DMS 273 treated with DMSO at 0.1 percent for 48 hours (cell line): ENCODE measurements at places on chromosomes 7 and 10.

DNA sequence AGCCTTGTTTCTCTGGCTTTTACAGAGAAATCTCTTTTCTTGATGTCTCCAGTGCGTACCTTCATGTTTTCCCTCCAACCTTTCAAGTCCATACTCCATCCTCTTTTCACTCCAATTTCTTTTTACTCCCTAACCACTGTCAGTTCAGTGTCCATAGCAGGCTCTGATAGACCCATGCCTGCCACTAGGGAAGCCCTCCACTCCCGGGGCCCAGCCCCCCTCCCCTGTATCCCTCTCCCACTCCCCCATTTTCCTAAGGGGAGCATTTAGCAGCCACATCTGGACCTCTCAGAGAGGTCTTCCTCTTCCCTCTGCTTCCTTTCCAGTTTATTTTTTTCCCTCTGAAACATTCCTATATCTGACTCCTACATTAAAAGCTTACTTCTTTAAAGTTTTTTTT is 33.1 kb downstream of the DENND11 start:
- no peak for DNase-seq

- DNase-seq: no peak
Observed at GRCh38 chr10:73926152-73926764, 15.3 kb downstream of the PLAU start.

GRCh38 chr7:29463504-29464158 is 100.0 kb upstream of the PRR15 start:
- no peak for DNase-seq

DNA sequence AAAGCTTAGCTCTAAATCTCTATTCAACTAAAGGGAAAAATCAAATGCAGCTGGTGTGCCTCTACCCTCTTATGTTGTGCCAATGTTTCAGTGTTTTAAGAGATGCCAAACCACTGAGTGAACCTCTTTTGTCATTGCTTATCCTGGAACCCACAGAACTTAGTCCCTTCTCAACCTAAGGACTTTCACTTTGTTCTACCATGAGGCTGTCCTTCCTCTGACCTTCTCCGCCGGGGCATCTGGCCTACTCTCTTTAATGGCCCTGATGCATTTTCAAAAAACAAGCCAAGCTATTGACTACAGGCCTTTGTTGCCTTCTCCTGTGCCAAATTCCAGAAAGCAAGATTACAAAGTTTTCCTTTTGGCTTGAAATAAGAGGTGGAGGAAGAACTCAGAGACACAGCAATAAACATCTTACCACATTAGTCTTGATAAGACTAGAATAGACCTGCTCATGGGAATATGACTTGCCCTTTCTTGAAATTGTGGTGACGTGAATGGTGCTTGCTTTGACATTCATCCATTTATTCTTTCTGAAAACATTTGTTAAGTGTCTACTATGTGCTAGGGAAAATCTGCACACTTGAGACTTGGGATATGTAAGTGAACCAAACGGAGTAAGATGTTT is 253.2 kb upstream of the SMIM30 start:
- DNase-seq: no peak

DNA sequence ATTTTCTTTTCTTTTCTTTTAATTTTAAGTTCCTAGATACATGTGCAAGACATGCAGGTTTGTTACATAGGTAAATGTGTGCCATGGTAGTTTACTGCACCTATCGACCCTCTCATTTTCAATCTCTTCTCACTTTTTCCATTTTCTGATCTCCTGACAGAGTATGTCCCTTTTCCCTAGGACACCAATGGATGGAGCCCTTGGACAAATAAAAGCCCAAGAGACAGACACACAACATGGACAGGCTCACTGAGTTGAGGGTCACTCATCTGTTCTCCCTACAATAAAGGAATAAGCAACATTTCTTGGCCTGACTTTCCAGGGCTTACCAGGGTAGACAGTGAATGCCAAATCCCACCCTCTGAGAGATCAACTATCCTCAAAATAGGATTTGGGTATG is 15.2 kb upstream of the UBE2D1 start:
- no peak for DNase-seq

DNA sequence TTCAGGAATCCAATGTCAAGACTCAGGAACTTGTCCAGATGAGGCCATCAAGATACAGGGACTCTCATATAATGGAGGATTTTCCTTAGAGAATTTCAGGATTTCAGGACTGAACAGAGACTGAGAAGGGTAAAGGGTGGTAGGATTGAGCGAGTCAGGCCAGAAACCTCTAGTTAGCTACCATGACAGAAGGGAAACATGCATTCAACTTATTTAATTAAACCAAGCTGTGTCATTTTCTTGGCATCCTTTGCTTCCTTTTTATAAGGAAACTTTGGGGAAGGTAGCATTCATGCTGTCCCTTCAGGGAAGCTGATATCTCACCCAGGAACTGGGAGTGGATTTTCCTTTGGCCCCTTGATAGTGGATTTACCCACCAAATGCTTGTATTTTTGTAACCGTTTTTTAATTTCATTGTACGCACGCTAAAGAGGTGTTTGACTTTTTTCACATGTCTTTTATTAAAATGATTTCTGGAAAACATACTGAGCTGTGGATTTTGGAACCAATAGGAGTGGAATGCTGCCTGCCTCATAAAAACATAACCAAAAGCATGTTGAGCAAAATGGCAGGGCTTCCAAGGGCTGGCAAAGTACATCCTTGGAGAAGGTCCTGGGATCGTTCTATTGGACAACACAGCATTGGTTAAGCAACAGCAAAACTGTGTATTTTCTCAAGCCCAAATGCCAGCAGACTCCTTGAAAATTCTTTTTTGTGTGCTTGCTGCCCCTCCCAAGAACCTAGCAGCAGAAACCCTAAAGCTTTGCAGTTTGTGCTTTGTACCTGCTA is 104.5 kb downstream of the CXCL12 start:
- no peak for DNase-seq
